Kidney (tissue), 22 donors: ENCODE measurements at places on chromosomes 12 and 14. TPM values are rescaled to one million over a fixed set of nuclear protein-coding genes. Genes with fewer than 3 reads are reported as not detected.

DNA sequence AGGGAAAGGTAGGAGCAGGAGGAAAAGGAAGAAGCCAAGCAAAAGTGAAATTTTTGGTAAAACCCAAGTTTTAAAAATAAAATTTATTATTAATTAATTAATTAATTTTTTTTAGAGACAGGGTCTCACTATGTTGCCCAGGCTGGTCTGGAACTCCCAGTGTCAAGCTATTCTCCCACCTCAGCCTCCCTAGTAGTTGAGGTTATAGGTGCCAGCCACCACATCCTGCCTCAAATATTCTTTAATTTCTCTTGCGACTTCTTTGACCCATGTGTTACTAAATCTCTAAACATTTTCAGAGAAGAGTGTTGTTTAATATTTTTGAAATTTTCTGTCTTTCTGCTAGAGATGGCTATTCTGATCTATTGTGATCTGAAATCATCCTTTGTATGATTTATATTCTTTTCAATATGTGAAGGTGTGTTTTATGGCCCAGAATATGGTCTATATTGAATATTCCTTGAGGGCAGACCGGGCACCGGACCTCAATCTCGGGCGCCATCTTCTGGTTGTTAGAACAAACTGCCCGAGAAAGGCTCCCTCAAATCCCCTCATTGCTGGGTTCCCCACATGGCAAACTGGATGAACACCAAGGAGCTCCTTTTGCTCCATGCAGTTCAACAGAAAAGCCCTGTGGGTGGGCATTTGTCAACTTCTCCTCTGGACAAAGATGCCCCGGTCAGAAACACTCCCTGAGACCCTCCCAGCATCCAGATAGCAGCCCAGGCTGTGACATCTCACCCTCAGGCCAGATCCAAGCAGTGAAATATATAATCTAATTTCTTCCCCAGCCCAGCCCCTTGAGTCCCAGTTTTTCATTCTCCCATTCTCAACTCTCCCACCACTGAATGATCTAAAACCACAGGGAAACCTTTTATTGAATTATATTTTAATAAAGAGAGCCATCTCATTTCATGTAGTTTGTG, 110.5 kb downstream of the ASCL4 start:
- no peaks in the 10 kb centered on the region for H3K36me3 ChIP-seq
- DNase-seq = peak; percentile 74

GRCh38 chr14:98579140-98579539, 692.9 kb downstream of the BCL11B start:
- no peak overlapping the region for H3K4me3 ChIP-seq
- H3K27me3 ChIP-seq = no peaks in the 10 kb centered on the region
- no peaks in the 10 kb centered on the region for H3K36me3 ChIP-seq
- H3K27ac ChIP-seq = no peak overlapping the region
- H3K4me1 ChIP-seq = no peaks in the 10 kb centered on the region

DNA sequence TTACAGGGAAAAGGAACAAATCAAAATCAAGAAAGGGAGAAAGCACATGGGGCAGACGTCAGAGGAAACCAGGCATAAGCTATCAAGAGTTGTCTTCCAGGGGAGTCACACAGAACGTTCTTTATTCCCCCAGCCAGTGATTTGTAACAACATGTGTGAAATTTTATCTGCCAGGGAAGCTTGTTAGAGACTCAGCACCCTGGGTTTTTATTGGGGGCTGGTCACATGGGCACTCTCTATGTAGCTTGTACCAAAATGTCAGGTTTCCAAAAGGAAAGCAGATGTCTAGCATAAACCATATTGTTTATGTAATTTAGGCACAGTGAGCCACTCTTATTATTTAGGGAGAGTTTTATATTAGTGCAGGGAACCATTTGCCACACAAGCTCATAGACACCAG, 440.4 kb upstream of the DCN start:
- H3K36me3 ChIP-seq = no peaks in the 10 kb centered on the region
- H3K4me1 ChIP-seq = no peaks in the 10 kb centered on the region
- H3K4me3 ChIP-seq = no peak overlapping the region
- no peaks in the 10 kb centered on the region for H3K27me3 ChIP-seq
- H3K27ac ChIP-seq = no peak overlapping the region

GRCh38 chr12:89140141-89140540, 212.2 kb downstream of the DUSP6 start:
- no peaks in the 10 kb centered on the region for H3K4me1 ChIP-seq
- DNase-seq = no peak
- no peak overlapping the region for H3K27ac ChIP-seq

GRCh38 chr14:61253064-61253738, 27.9 kb downstream of the TMEM30B start:
- H3K4me1 ChIP-seq = no peaks in the 10 kb centered on the region
- H3K27me3 ChIP-seq = no peaks in the 10 kb centered on the region
- DNase-seq = no peak

- H3K4me1 ChIP-seq = no peaks in the 10 kb centered on the region
- DNase-seq = no peak
- H3K27ac ChIP-seq = no peak overlapping the region
- no peaks in the 10 kb centered on the region for H3K36me3 ChIP-seq
- no peaks in the 10 kb centered on the region for H3K27me3 ChIP-seq
- H3K4me3 ChIP-seq = no peak overlapping the region
These were observed 103.1 kb downstream of the SMOC1 start for GRCh38 chr14:69982220-69982839.

DNA sequence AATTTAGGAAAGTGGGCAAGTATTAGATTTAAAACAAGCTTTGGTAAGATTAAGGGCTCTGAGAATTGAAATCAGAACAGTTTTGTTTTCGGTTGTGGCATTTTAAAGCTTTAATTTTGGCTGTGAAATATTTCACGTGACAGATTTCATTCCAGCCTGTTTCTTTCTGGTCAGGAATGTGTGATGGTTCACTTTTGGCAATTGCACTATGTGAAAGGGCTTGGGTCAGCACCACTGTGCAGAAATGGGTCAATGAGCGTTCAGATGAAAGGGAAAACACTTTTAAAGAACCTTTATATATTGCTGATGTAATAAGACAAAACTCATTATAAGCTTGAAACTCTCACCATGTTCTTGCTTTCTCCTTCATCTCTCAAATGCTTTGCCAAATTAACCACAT, 17.1 kb downstream of the NUBPL start:
- H3K36me3 ChIP-seq = no peaks in the 10 kb centered on the region
- peak overlapping the region; percentile 18 for H3K27ac ChIP-seq
- no peak overlapping the region for H3K4me3 ChIP-seq
- no peaks in the 10 kb centered on the region for H3K27me3 ChIP-seq

- DNase-seq = peak; percentile 96
- peak overlapping the region; percentile 63 for H3K27ac ChIP-seq
- H3K4me1 ChIP-seq = peaks cover 23% of the 10 kb centered on the region
- H3K27me3 ChIP-seq = no peaks in the 10 kb centered on the region
These were observed 2.5 kb downstream of the C12orf57 start for GRCh38 chr12:6946033-6946919.

- no peak overlapping the region for H3K27ac ChIP-seq
- H3K36me3 ChIP-seq = no peaks in the 10 kb centered on the region
- no peaks in the 10 kb centered on the region for H3K4me1 ChIP-seq
- no peak overlapping the region for H3K4me3 ChIP-seq
- DNase-seq = no peak
These were observed 128.3 kb downstream of the AKAP6 start for GRCh38 chr14:32457213-32457920.

GRCh38 chr14:90894241-90894640, 78.0 kb upstream of the TTC7B start:
- H3K4me3 ChIP-seq = no peak overlapping the region
- no peaks in the 10 kb centered on the region for H3K4me1 ChIP-seq
- no peak for DNase-seq
- H3K27me3 ChIP-seq = no peaks in the 10 kb centered on the region
- H3K36me3 ChIP-seq = peaks cover 5% of the 10 kb centered on the region

TMPO gene
- polyA plus RNA-seq = 13.9 TPM

CISTR gene
- polyA plus RNA-seq = not detected

MYF5 gene
- not detected for polyA plus RNA-seq

RBM23 gene
- 44.8 TPM for polyA plus RNA-seq

CRIP1 gene
- polyA plus RNA-seq = 272 TPM

ADCY4 gene
- polyA plus RNA-seq = 19.2 TPM

CDKN3 gene
- 2.1 TPM for polyA plus RNA-seq
